ENCODE measurements at places on chromosomes 6 and 20. TPM values are rescaled to one million over a fixed set of nuclear protein-coding genes. Genes with fewer than 3 reads are reported as not detected.
A peak's percentile ranks its signal among the peaks of the same experiment; 100 is the strongest.

DNA sequence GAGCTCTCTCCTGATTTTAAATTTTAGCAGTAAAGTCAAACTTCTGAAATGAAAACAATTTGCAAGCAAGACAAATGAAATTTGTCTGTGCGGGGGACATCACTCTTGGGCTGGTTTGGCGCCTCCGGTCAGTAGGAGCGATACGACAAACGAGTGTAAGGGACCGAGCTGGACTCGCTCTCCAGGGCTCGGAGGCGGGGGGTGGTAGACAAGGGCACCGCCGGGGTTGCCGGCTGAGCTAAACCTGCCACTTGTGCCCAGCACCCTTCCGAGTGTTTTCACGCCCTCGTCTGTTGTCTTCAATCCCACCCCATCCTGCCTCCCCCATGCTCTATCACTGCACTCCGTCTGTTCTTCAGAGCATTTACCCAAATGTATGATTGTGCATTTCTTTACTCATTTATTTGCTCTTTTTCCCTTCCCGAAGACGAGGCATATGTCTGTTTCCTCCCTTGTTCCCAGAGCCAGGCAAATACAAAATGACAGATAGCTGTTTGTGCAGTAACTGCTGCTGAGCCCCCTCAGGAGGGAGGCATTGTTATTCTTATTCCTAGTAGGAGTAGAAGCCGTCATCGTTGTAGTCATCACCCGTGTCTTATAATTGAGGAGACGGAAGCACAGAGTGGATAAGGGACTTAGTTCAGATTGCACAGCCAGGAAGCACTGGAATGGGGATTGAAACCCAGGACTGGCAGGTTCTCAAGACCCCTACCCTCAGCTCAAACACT is 62.8 kb upstream of the APCDD1L start:
- peak; percentile 72 for DNase-seq

Gene SLC35D3
- not detected for total RNA-seq

GRCh38 chr6:74519163-74519562 is 686.7 kb downstream of the COL12A1 start:
- DNase-seq, result no peak

- DNase-seq, result no peak
Observed at GRCh38 chr20:62359491-62360121, 7.5 kb downstream of the LAMA5 start.

Gene CLPSL1
- not detected for total RNA-seq

- no peak for DNase-seq
Observed at GRCh38 chr6:136525586-136526195, 24.5 kb downstream of the MAP7 start.

Gene FAM50B
- total RNA-seq, result 1.6 TPM
